Naive thymus-derived CD8-positive, alpha-beta T cell (primary cell): ENCODE measurements at places on chromosomes 7 and 10.

GRCh38 chr10:66755474-66755873, 170.4 kb upstream of the LRRTM3 start:
- DNase-seq, result no peak

- no peak for DNase-seq
Measured at GRCh38 chr7:42105554-42106358, 131.3 kb downstream of the GLI3 start.

- no peak for DNase-seq
Measured at GRCh38 chr10:49272251-49273081, 26.5 kb upstream of the C10orf71 start.

DNA sequence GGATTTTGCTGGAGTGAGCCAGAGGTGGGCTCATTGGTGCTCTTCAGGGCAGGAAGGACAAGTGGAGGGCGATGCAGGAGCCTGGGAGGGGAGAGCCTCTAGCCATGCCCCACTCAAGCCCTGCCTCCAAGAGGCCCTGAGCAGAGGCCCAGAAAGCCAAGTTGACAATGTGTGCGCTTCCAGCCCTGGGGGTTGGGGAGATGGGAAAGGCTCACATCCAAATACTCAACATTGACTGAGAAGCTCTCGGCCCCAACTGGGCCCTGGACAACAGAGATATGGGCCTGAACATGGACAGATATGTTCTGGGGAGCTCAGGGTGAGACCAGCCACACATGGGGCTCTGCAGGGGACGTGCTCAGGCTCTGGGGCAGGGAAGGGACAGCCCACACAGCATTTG, 39.0 kb downstream of the FRMPD2 start:
- no peak for DNase-seq

GRCh38 chr7:490461-491291, 29.0 kb downstream of the PDGFA start:
- DNase-seq, result no peak

DNA sequence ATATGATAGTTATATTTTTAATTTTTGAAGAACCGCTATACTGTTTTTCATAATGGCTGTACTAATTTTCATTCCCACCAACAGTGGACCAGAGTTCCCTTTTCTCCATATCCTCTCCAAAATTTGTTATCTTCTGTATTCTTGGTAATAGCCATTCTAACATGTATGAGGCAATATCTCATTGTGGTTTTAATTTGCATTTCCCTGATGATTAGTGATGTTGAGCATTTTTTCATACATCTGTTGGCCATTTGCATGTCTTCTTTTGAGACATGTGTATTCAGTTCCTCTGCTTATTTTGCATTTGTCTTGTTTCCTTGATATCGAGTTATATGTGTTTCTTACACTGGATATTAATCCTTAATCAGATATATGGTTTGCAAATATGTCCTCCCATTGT, 770.8 kb upstream of the MBL2 start:
- no peak for DNase-seq

DNA sequence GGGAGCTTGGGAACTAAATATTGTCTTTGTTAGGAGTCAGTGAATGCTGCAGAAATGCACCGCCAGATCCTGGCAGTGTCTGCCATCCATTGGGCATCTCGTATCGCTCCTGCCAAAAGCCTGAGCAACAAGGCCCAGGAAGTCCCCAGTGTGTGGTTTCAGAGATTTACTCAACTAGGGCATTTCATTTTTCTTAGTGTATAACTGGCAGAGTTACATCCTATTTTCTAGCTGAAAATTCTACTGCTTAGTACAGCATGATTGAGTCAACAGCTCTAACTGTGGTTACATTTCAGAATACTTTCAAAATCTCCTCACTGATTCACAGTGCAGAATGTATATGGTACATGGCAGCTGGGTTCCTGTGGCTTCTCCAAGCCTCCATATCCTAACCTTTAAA, 95.8 kb upstream of the CREB5 start:
- no peak for DNase-seq

DNA sequence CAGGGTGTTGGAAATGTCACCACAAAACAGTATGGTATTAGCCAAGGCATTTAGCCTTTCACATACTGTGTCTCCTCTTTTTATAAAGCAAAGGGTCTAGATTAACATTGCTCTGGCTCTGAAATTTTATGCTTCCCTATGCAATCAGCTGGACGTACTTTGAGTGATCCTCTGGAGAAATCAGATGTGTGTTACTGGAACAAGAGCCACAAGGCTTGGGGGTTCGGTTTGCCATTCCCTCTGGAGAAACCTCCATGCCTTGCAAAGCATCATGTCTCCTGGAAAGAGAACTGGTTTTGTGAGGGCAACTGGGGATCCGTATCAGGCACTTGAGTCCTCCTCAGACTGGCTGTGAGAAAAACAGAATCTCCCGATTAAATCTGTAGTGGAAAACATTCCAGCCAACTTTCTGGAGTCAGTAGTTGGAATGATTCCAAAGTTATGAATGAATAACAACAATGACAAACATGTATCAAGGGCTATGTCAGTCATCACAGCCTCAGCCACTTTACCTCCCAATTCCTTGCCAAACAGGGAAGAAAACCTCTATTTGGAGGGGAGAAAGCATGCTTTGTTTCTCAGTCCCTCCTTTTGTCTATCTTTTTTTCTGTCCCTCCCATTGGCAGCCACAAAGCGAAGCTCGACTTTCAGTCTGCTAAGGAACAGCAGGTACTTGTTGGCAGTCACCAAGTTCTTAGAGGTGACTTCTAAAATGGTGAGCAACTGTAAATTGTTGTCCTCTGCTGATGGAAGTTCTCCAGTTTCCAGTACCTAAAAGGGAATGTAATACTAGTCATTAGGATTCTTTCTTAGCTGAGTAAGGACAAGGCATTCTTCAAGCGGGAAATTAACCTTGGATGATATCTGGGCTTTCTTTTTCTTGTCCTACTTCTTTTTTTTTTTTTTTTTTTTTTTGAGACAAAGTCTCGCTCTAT, 864.8 kb upstream of the AUTS2 start:
- DNase-seq, result no peak

GRCh38 chr7:13945670-13946069, 43.8 kb downstream of the ETV1 start:
- no peak for DNase-seq

DNA sequence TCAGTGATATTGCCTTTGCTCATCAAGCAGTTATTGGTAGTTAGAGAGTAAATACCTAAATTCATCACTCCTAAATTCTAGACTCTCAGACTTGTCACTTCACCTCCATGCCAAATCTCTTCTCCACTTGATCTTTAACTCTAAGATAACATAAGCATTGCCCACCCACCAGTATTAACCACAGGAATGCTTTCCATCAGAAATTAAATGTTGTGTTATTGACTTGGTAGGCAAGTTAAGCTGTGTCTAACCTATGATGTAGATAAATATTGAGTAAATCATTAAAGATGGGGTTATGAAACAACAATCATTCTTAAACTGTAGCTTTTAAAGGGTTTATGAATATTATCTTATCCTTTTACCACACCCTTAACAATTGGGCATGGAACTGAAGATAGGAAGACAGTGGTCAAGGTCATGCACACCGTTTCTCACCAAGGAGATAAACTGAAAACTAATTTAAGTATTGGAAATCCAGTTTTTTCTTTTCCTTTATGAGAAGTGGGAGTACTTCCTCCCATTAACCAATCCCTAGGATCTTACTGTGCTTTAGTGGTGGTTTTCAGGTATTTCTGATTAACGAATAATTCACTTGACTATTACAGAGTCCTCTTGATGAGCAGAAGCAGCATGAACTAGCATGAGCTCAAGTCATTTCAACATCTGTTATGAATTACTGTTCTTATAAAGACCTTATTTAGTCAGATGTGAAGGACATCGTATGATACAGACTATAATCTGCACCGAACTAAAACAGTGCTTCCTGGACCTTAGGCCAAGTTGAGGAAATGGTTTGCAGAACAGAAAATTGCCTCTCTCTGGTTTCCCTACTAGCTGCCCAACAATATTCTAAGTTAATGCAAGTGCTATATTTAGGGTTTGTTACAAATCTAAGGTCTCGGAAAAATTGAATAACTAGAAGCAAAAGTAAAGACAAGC, 142.0 kb downstream of the LCOR start:
- DNase-seq, result no peak

GRCh38 chr7:5217851-5218331, 27.9 kb downstream of the WIPI2 start:
- no peak for DNase-seq

- DNase-seq, result no peak
Measured at GRCh38 chr7:150367677-150368095, 936 bp upstream of the REPIN1 start.
